ENCODE measurements at places on chromosomes 6 and 20. TPM values are rescaled to one million over a fixed set of nuclear protein-coding genes. Genes with fewer than 3 reads are reported as not detected.

- DNase-seq: no peak
- H3K36me3 ChIP-seq: no peaks in the 10 kb centered on the region
Measured at GRCh38 chr20:43979576-43980105, 65.0 kb downstream of the TOX2 start.

DNA sequence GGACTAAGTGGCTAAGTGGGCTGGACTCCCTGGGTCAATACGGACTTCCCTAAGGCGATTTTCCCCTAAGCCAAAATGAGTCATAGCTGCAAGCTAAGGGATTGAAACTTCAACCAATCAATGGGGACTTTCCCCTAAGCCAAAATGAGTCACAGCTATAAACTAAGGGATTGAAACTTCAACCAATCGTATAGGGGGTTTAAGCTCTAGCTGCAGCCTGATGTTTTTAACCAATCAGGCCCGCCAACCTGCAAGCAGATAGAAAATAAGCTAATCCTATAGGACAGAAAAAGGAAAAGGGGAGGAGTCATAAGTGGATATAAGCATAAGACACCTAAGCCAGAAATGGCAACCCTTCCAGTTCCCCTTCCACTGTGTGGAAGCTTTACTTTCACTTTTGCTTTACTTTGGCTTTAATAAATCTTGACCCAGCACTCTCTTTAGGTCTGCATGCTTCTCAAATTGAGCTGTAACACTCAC, 655.0 kb upstream of the HS3ST5 start:
- H3K4me1 ChIP-seq: no peaks in the 10 kb centered on the region
- H3K36me3 ChIP-seq: no peaks in the 10 kb centered on the region
- H3K4me3 ChIP-seq: no peak overlapping the region
- no peak for DNase-seq
- no peak overlapping the region for H3K27ac ChIP-seq

GRCh38 chr20:37151529-37151928, 27.6 kb upstream of the RPN2 start:
- H3K4me1 ChIP-seq: no peaks in the 10 kb centered on the region
- H3K4me3 ChIP-seq: no peak overlapping the region
- H3K27me3 ChIP-seq: no peaks in the 10 kb centered on the region
- no peaks in the 10 kb centered on the region for H3K36me3 ChIP-seq

The PACSIN1 gene
- not detected for polyA plus RNA-seq

The COL11A2 gene
- polyA plus RNA-seq: 0.30 TPM

The RAMACL gene
- polyA plus RNA-seq: 0.52 TPM

Measured in naive B cell (primary cell).